ENCODE measurements at places on chromosomes 6 and 20. TPM values are rescaled to one million over a fixed set of nuclear protein-coding genes. Genes with fewer than 3 reads are reported as not detected.

Gene MYCT1
- total RNA-seq = 3.0 TPM

Gene HCRTR2
- 13.3 TPM for total RNA-seq

Gene PLN
- total RNA-seq = 0.74 TPM

Gene HLA-DRB1
- 1.7 TPM for total RNA-seq

Gene STX16
- 34.2 TPM for total RNA-seq

Gene PACSIN1
- 2.7 TPM for total RNA-seq

Gene ZNF76
- total RNA-seq = 12.0 TPM

Gene BPIFB4
- total RNA-seq = not detected

Gene IRF4
- total RNA-seq = under 0.01 TPM

Gene NOTCH4
- 4.4 TPM for total RNA-seq

Gene WFDC5
- not detected for total RNA-seq

Gene SMLR1
- not detected for total RNA-seq

Gene EYS
- total RNA-seq = 2.0 TPM

Gene GHRH
- not detected for total RNA-seq

Gene MOCS1
- total RNA-seq = 5.7 TPM

Gene HDGFL1
- total RNA-seq = under 0.01 TPM

Gene C6orf15
- not detected for total RNA-seq

Gene PTPRK
- 127 TPM for total RNA-seq

Gene BACH2
- total RNA-seq = 63.4 TPM

Gene EXOC2
- 49.9 TPM for total RNA-seq

Gene ZC2HC1B
- not detected for total RNA-seq

Gene LY86
- 2.0 TPM for total RNA-seq

Gene SRC
- 28.3 TPM for total RNA-seq

Gene TNF
- total RNA-seq = not detected

Gene ZNF311
- total RNA-seq = 6.1 TPM

Gene ESR1
- total RNA-seq = under 0.01 TPM

Gene HLA-A
- total RNA-seq = 43.5 TPM

Gene ANGPT4
- not detected for total RNA-seq

Gene RAB23
- 21.9 TPM for total RNA-seq

Gene POLR1H
- 6.9 TPM for total RNA-seq

Gene IL20RA
- 0.25 TPM for total RNA-seq

Gene STMND1
- 0.25 TPM for total RNA-seq

Gene COL12A1
- 28.3 TPM for total RNA-seq

Gene TREM2
- total RNA-seq = 3.0 TPM

Gene FAM83D
- 2.0 TPM for total RNA-seq

Gene LTA
- not detected for total RNA-seq

Gene SLC22A2
- 0.74 TPM for total RNA-seq

Gene ADGB
- 0.25 TPM for total RNA-seq

Gene RSPO3
- total RNA-seq = 34.4 TPM

Gene PGC
- 0.49 TPM for total RNA-seq

Gene CTAGE9
- total RNA-seq = not detected
